ENCODE measurements at places on chromosomes 3 and 15.

DNA sequence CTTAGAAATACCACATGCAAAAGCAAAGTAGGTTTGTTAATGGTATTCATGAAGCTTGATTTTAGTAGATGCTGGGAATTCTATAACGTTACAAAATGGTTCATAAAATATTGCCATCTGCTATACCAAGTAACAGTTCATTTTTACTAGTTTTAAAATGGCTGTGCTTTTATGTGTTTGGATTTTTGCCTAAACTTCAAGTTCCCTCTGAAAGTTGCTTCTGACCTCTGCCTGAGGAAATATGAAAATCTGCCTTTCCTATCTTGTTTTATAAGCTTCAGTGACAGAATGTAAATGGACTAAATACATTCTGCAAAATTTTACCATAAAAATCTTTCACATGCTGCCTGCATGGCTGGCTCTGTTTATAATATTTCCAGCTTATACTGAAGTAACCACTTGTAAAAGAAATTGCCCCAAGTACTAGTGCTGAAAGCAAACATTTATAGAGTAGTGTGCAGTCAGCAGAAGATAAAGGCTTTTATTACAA, 560.7 kb upstream of the ROBO2 start:
- DNase-seq, result no peak

DNA sequence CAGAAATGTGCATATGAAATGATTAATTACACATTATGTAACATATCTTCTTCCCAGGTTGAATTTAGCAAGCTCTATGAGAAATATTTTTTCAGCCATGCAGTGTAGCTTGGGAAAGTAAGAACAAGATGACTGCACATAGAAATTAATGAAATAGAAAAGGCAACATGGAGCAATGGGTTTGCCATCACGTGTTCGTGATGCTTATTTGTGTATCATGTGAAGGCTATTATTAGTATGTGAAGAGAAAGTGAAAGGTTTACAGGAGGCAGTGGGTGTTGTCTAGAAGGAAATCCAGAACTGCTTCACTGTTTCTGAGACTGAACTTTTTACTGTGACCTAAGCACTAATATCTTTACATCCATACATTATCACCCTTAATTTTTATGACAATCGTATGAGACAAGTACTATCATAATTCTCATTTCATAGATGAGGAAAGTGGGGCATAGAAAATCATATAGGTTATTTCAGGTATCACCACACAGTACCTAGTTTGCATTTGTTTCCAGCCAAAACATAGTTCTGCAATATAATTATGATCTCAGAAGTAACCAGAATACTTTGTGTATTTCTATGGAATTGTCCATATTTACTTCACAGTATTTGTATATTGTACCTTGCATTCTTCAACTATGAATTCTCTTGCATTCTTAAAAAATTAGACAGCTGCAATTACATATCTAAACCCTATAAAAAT, 14.9 kb downstream of the SERPINI1 start:
- DNase-seq, result no peak

- DNase-seq, result no peak
Observed at GRCh38 chr3:124882816-124883747, 4.1 kb downstream of the ITGB5 start.

DNA sequence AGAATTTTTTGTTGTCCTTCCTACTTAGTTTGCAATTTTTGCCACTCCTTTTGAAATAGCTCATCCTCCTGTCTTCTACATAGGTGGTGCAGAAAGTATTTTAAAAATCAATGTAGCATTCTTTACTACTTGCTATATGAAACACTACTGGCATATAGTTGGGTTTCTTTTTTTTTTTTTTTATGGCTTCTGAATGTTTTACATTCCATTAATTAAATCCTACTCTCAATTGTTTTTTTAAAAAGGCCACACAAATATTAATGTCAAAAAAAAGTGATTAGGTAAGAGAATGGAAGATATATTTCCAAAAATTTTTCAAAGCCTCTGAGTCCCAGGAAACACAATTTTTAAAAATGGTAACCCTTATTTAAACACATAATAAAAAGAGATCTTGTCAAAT, 262.6 kb downstream of the MAGI1 start:
- no peak for DNase-seq

GRCh38 chr3:100264242-100264641, 3.5 kb downstream of the TBC1D23 start:
- no peak for DNase-seq

- peak; percentile 92 for DNase-seq
Observed at GRCh38 chr3:33717866-33718594, at the start of gene CLASP2. TSS of gene CLASP2 (minus strand) at chr3:33718254. CDS start at chr3:33718002, 252 bp downstream.

DNA sequence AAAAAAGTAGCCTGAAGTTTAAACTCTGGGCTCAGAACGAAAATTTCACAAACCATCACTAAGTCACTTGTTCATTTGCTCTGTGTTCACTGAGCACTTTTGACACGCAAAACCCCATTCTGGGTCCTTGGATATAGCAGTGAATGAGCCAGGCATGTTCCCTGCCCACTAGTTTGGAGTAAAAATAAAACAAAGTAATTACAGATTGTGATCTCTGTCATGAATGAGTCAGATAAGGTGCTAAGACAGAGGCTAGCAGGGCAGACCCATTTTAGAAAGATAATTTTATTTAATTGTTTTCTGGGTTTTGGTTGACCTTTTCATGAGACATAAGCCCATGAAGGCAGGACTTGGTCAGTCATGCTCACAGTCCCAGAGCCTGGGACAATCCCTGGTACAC, 84.1 kb upstream of the ARHGEF3 start:
- DNase-seq, result no peak

DNA sequence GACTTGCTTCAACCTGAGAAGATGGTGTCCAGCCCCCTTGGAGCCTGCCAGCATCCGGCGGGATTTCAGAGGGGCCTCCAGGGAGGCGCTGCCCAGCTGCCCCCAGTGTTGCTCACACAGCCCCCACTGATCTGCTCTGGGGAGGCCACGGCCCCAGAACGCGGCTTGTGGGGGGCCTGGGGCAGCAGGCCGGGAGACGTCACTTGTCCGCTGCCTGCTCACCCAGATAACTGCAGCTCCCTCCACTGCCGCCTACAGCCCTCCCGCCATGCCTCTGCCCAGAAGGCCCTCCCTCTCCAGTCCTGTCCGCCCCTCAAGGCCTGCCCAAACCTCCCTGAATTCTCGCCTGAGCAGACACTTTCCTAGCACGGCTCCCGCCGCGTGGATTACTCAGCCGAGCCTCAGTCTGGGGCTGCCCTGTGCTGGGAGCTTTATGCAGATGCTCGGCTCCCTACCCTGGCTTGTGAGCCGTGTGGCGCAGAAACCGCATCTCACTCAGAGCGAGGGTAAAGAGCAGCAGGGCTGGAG, 17.2 kb upstream of the ADIPOQ start:
- no peak for DNase-seq

DNA sequence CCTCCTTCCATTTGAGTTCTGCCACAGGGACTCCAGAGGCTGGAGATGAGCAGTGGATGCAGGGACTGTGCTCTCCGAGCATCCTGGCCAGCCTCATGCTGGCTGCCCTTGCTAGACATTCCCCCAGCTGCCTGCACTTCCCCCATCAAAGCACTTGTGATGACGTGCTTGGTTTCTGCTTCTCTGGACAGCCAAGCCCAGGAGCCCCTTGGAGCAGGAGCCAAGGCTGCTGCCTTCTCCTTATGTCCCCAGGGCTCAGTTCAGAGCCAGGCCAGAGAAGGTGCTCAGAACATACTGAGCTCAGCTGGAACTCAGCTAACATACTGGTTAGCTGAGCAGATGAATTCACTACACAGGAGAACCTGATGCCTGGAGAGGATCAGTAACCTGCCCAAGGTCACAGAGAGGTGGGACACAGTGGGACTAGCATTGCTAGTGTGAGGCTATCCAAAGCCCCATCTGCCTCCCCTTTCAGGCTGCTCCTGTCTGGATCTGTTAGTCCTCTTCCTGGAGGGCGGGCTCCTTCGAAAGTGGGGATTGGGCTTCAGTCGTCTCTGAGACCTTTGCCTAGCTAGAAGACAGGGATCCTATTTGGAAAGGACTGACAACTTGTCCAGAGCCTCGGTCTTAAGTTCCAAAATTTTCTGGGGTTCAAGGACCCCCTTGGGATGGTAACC, 4.3 kb downstream of the PCBP4 start:
- no peak for DNase-seq

- DNase-seq, result no peak
Observed at GRCh38 chr15:98440917-98441316, 207.4 kb upstream of the IGF1R start.

DNA sequence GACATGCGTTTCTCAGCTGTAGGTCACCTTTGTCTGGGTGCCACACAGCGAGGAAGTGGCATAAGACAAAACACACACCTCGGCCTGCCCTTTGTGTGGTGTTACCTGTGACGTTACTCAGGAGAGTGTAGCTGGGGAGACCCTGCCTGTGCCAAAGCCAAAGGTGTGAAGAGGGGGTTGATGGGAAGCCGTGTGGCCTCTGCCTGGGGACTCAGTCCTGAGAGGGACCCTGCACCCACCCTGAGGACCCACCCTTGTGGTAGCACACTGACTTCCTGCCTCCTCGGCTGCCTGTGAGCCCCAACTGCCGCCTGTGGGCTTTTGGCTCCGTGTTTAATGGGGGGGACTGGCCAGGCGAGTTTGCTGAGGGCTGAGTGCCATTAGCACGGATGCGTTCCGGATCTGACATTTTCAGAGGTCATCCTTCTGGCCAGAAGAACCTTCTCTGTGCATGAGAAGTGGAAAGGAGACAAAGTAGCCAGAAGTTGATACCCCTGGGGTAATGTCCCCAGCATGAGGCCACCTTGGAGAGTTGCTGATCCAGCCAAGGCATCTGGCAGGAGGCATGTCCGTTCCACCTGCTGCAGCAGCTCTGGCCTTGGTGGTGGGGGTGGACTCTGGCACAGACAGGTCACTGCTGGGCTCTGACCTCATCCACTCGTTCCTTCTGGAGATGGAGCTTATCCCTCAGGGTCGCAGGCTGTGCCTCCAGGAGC, 51.8 kb upstream of the FURIN start:
- DNase-seq, result no peak

DNA sequence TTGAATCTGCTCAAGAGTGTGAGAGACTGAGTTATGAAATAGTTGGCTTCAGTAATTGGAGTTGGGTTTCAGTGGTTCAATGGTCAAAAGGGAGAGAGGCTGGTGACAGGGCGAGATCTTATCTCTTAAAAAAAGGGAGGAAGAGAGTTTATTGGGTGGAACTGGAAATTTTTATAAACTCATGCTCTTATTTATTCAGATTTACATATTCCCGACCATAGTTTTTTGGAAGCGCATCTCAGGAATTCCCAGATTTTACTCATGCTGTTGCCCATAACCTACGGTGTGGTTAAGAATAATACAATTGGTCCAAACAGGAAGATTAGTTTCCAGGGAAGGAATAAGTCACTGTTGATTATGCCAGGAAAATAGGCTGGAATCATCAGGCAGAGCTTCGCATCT, 41.4 kb downstream of the CD200 start:
- DNase-seq, result no peak

Measured in right forelimb (tissue), 1 donor.